RPMI7951 (cell line): ENCODE measurements at places on chromosomes 11 and 22. TPM values are rescaled to one million over a fixed set of nuclear protein-coding genes. Genes with fewer than 3 reads are reported as not detected.

The BIK gene
- total RNA-seq: 0.20 TPM in 1 of 2 replicates, not detected in the other

The KCNA4 gene
- total RNA-seq: 0.10 and 0.12 TPM in 2 replicates

DNA sequence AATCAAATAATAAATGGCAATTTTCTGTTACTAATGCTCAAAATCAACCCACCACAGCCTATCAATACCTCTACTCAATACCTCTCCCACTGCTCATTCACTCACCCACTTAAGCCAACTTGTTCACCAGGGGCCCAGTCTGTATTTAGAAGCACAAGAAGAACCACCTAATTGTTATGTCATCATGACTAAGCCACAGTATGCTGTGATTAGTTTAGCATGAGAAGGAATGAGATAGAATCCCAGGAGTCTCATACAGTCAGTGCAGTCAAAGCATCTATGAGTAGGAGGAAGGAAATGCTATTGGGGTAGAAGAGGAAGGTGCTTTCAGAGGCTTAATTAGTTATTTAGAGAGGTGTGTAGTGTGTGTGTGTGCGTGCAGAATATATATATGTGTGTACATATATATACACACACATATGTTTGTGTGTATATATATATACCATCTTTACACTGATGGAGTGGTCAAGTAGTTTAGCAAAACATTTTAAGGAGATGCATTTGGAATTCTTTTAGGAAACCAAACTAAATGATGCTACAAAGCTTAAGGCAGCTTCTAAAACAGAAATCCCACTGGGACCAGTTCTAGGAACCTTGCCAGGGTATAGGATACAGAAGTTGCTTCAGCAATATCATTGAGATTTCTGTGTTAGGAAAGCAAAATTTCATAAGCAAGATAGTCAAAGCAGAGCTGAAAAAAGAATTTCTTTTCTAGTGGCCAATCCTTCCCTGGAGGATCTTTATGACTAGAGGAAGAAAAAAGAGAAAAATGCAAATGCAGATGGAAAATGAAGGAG, 27.5 kb downstream of the KCNA4 start:
- DNase-seq: no peak

The ASPHD2 gene
- total RNA-seq: 1.4 and 2.2 TPM in 2 replicates

- no peak for DNase-seq
Measured at GRCh38 chr22:46646531-46647215, 26.5 kb downstream of the GRAMD4 start.
